ENCODE measurements at places on chromosomes 12 and 14.
A peak's percentile ranks its signal among the peaks of the same experiment; 100 is the strongest.

- DNase-seq: no peak
Measured at GRCh38 chr12:3030821-3031429, 46.3 kb upstream of the TSPAN9 start.

DNA sequence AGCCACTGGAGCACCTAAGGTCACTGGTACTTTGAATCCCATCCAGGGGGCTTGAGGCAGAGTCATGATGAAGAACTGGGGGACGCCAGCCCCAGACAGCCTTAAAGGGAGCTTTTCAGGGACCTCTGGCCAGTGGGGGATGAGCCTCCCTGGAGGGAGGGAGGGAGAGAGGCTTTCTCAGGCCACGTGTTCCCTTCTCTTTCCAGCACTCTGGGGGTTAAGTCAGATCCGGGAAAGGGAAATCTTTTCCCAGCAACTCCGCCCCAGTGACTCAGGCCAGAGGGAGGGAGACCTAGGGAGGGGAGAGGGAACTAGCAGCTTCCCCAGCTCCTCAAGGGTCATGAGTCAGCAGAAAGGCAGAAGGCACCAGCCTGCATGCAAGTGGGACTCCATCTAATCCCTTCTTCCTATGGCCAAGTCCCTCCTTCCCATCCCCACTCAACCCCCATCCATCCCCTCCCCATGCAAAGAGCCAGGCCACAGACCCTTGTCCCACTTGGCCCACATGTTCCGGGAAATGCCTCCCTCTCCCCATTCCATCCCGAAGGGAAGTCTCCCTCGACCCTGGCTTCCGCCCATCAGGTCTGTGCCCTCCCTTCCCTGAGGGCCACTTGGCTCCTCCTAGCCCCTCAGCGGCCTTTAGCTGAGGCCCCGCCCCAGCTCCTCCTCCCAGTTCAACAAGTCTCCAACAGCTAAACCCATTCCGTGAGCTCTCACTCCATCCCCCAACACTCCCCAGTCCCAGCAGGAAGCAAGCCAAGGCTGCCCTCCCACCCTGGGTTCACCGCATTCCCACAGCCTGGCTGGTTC is 5.6 kb downstream of the TNFRSF1A start:
- peak; percentile 39 for DNase-seq

GRCh38 chr12:124713436-124714082 is 146.1 kb upstream of the NCOR2 start:
- DNase-seq: no peak

DNA sequence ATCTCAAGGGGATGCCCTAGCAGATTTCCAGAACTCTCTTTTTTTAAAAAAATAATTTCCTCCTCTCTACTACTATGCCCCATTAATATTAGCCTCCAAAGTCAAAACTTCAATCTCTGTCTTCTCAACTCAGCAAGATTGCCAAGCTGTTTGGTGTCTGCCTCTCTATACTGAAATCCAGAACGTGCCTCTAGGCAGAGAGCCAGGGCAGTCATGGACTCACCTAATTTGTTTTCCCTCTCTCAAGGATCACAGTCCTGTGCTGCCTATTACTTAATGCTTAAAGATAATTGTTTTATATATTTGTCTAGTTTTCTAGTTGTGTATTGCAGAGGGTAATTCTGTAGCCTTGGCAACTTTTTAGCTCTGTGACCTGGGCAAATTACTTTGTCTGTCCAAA is 74.7 kb downstream of the E2F7 start:
- DNase-seq: no peak

DNA sequence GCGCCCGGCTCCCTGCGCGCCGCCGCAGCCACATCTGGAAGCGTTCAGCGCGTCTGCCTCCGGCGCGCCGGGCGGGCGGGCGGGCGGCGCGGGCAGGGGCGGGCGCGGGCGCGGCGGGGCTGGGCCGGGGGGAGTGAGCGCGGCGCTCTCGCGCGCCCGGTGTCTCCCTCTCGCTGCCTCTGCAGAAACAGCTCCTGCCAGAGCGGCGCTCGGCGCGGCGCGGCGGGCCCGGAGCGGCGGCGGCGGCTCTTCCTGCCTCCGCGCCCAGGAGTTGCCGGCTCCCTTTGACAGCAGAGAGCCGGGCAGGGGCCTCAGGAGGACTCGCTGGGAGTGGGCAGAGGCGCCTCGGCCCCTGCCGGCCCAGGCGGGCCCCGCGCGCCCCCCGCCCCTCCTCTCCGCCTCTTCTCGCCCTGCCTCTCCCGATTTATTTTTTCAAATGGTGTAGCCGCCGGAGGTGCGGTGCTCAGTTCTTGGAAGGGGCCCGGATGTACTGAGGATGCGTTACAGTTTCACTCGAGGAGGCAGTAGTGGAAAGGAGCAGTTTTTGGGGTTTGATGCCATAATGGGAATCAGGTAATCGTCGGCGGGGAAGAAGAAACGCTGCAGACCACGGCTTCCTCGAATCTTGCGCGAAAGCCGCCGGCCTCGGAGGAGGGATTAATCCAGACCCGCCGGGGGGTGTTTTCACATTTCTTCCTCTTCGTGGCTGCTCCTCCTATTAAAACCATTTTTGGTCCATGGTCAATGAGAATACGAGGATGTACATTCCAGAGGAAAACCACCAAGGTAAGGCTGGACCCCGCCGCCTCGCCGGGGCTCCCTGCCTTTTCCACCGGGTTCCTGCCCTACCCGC is at the start of gene CACNA1C:
CACNA1C (plus strand) TSS at position 162 of the 853 bp plus-strand sequence; CDS start at position 738, 576 bp downstream.
- DNase-seq: peak; percentile 67

All from anterior cingulate cortex (tissue), 58 donors.